ENCODE measurements at places on chromosomes 2 and 18.

- no peak for DNase-seq
Measured at GRCh38 chr2:102620332-102620731, 979 bp downstream of the SLC9A2 start.

- DNase-seq, result no peak
Measured at GRCh38 chr2:110099038-110099425, 16.6 kb downstream of the MALL start.

GRCh38 chr2:79114797-79115494 is 5.3 kb upstream of the REG1A start:
- DNase-seq, result no peak

- no peak for DNase-seq
Measured at GRCh38 chr18:36933552-36933951, 104.6 kb downstream of the KIAA1328 start.

DNA sequence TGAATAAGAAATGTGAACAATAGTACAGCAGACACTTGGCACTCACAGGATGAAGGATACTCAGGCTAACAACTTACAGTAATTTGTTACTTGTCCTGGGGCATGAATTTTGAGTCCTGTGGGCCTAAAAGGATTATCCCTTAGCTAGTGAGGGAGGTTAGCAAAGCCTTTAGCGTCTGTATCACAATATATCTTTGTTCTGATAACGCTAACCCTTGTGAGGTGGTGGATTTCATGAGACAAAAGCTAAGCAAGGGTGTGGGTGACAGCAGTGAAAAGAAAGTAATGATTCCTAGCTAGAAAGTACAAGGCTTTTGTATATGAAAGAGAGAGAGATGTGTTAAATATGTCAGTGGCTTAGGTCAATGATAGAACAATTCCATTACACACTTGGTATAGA is 46.8 kb upstream of the TTC21B start:
- no peak for DNase-seq

DNA sequence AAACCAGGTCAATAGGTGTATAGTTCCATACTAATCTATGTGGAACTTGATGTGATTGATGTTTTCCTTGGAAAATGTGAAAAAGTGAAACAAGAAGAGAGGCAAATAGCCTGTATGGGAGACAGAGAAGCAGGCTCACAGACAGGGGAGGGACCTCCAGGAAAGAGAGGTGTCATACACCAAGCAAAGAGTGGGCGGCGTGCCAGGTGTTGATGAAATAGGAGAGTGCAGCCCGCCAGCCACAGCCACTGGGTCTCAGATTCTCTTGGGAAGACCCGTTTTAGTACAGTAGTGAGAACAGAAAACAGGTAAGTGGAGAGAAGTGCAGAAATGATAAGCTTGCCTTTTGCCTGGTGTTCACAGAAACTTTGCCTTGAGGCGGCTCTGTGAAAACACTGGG is 301.9 kb downstream of the ZNF407 start:
- DNase-seq, result no peak

GRCh38 chr18:12278741-12279682 is 24.9 kb downstream of the CIDEA start:
- DNase-seq, result no peak

GRCh38 chr2:191650896-191651773 is 26.8 kb upstream of the NABP1 start:
- no peak for DNase-seq

- DNase-seq, result no peak
Measured at GRCh38 chr2:18871430-18871829, 282.1 kb upstream of the NT5C1B start.

- DNase-seq, result no peak
Measured at GRCh38 chr2:151891566-151892194, 63.5 kb upstream of the ARL5A start.
